ENCODE measurements at places on chromosomes 11 and 22.

- no peak for DNase-seq
Observed at GRCh38 chr11:66688561-66689534, 11.2 kb upstream of the RBM4B start.

GRCh38 chr22:32747588-32747987 lies 53.9 kb upstream of the TIMP3 start:
- no peak for DNase-seq

DNA sequence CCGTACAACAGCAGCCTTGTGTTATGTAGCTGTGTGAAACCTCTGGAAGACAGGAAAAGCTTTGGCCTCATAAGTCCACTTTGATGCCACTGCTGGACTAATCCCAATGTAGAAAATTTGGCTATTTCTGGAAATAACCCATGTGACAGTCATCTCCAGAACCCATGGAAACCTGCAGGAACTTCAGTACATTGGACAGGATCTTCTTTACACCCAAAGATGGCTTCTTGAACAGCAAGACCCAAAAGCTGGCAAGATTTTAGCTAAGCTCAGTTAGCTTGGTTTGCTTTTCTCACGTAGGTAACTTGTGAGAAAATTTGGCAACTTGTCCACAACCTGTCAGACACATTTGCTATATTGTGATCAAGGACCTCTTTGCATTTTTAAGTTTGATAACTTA lies 74.8 kb upstream of the RCN1 start:
- DNase-seq: no peak

DNA sequence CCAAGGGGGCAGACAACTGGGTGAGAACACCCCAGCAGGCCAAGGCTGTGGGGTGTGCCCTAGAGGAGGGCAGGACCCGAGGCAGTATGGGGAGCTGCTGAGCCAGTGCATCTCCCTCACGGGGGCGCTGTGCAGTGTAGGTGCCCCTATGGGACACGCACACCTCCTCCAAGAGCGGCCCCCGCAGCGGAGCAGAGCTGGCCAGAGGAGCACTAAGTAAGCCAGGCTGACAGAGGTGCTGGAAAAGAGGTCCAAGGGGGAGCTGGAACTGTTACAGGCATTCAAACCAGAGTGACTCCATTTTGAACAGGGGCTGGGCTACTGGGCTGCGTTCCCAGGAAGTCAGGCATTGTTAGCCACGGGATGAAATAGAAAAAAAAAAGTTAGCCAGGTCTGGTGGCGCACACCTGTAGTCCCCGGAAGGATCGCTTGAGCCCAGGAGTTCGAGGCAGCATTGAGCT lies 41.8 kb downstream of the TST start:
- DNase-seq: no peak

DNA sequence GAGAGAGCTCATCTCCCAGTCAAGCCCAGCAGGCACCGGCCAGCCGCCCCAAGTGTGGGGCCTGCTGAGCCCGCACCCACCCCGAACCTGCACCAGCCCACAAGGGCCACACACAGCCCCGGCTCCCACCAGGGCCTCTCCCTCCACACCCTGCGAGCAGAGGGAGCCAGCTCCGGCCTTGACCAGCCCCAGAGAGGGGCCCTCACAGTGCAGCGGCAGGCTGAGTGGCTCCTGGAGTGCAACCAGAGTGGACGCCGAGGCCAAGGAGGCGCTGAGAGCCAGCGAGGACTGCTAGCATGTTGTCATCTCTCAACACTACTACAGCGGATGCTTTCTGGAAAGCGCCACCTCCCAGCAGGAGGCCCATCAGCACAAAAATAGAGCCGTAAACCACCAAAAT lies 10.9 kb downstream of the DEFB108B start:
- DNase-seq: no peak

DNA sequence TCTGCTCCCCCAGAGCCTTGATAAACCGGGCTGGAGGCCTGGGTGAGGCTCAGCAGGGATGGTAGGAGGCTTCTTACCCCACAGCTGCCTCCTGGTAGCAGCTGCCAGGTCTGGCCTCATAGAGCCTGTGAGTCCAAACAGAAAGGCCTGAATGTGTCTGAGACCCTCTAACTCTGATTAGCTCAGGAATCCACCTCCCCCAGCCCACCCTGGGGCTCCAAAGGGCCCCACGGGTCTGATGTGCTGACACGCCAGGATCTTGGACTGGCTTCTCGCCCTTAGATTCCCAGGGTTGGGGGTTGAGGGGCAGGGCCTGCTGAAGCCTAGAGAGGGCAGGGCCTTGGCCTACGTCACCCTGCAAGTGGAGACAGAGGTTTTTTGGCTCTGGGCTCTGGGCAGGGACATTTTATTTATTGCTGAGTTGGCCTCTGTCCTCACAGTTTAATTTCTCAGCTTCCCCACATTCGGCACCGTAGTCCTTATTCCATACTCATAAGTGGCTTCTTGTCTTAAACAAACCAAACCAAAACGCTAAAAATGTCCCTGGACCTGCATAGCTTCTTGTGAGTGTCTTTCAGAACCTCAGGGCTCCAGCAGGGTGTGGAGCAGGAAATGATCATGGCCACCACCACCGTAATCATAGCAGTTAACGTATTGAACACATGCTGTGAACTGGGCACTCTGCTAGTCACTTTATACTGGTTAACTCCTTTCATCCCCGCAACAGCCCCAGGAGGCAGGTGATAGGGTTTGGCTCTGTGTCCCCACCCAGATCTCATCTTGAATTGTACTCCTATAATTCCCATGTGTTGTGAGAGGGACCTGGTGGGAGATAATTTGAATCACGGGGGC lies 25.1 kb downstream of the KIAA1671 start:
- DNase-seq: no peak

DNA sequence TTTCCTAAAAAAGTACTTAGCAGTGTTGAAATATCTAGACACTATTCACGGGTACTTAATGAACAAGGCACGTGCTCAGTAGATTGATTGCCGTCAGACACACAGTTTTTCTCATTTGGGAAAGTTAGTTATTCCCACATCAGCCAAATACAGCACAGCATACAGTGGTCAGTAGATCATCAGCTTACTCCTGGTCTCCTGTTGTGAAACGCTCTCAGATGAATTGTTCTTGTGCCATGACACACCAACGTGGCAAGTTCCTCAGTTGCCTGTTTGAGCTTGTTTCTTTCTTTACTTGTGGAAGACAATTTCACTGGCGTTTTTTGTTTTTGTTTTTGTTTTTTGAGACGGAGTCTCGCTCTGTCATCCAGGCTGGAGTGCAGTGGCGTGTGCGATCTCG lies 8.6 kb downstream of the TAB1 start:
- no peak for DNase-seq

GRCh38 chr11:75632962-75633361 lies 35.9 kb downstream of the MAP6 start:
- DNase-seq: no peak

DNA sequence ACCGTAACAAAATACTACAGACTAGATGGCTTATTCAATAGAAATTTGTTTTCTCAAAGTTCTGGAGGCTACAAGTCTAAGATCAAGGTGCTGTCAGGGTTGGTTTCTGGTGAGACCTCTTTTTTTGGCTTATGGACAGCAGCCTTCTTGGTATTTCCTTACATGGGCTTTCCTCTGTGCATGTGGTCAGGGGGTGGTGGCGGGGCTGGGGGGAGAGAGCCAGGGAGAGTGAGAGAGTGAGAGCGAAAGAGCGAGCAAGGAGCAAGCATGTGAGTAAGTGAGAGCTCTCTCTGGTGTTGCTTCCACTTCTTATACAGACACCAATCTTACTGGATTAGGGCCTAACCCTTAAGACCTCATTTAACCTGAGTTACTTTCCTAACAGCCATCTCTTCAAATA lies 181.5 kb downstream of the TMEM135 start:
- no peak for DNase-seq

DNA sequence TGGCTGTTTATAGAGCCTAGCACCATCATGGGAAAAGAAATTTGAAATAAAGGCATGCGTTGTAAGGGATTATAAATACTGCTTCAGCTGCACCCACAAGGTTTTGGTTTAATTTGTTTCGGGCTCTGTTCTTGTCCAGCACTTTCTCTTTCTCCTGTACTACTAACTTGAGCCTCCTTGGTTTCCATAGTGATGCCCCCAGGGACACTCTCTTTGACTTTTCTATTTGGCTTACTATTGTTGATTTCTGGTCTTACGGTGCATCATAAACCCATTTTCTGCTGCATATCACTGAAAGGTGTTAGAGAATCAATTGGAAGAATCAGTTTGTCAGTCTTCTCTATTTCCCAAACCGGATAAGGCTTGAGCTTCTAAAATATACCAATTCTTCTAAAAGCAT lies 1674.3 kb upstream of the RAG2 start:
- no peak for DNase-seq

DNA sequence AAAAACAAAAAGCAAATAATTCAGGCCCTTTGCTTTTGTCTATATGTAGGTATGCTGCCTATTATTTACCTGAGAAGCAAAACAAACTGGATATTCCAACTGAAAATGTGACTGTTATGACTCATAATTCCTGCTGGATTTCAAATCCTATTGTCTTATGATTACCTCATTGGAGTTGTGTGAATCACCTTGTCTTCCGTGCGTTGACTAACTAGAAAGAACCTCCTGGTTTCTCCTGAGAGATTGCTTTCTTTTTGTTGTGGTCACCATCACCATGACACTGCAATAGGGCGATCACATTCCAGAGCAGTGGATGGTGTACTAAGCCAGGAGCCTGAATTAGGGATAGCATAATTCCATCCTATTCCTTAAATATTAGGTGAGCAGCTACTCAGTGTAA lies 23.0 kb upstream of the EXPH5 start:
- no peak for DNase-seq

DNA sequence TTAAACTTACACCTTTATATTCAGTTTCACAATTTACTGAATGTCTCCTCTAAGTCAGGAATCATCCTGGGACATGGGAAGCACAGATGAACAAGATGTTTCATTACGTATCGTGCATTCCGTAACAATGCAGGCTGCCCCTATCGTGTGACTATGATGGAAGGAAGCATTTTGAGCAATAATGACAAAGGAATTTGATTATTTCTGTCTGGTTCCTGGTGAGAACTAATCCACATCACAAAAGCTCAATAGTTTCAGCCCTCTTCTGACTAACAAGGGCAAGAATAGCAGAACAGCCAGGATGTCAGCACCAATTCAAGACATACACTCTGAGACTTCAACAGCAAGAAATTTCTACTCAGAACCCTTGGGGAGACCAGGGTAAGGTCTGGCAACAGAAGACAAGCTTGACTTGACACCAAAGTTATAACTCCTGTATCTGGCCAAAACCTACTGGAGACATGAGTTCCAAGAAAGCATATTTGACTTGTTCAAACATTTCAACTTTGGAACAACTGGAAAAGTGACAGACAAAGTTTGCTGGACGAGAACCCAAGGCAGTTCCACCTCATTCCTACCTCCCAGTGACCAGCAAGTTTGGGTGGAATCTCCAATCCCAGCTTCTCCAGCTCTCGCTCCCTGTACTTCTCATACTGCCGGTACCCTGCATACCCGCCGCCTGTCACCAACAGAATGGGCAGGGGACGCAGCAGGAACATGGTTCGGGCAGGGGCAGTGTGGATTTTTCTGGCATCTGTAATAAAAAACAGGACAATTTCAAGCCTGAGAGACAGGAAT lies 14.3 kb downstream of the PISD start:
- DNase-seq: no peak

DNA sequence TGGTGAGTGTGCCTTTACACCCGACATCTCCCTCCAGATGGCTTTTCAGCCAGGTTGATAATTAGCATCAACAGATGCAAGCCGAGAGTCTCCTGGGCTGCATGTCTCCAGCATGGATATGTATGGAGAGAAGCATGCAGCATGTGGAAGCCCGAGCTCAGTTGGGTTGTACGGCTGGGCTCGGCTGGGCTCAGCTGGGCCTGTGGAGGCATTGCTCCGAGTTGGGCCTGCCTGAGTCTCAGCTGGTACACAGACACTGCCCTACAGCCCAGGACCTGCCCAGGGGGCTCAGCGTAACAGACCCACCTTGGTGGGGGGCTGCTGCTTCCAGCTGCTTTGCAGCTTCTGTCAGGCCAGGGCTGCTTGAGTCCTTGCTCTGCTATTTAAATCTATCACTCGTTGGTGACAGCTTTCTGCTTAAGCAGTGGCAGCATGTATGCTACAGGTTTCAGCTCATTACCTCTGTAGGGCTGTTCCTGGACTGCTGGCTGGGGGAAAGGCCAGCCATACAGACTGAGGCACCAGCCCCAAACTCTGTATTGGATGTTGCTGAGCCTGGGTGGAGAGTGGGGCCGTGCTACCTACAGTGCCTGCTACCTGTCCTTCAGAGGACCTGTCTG lies 115.5 kb downstream of the TEAD1 start:
- DNase-seq: no peak

- DNase-seq: no peak
Observed at GRCh38 chr11:1879342-1879940, 12.3 kb downstream of the PRR33 start.

Data from NCI-H2107 (cell line).